ENCODE measurements at places on chromosomes 5 and 9. TPM values are rescaled to one million over a fixed set of nuclear protein-coding genes. Genes with fewer than 3 reads are reported as not detected.

DNA sequence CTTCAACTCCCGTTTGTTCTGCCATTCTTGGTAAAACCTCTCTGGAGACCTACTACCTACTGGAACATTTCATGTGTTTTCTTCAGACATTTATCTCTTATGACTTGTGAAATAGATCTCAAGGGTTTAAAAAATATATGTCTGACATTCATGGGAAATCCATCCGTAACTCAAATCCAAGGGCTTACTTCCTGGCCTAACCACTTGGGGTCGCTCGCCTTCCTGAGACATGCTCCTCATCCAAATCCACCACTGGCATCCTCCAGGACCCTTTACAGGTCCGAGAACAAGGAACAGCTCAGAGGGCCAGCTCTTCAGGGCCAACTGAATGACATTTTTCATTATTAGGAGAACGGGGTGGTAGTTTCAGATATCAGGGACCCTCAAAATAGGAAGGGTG, 235.1 kb upstream of the TUT7 start:
- H3K4me3 ChIP-seq = no peak overlapping the region
- no peak overlapping the region for H3K27ac ChIP-seq
- DNase-seq = no peak
- H3K4me1 ChIP-seq = no peaks in the 10 kb centered on the region
- no peaks in the 10 kb centered on the region for H3K27me3 ChIP-seq
- no peaks in the 10 kb centered on the region for H3K36me3 ChIP-seq

- no peaks in the 10 kb centered on the region for H3K36me3 ChIP-seq
- peak overlapping the region; percentile 95 for H3K27ac ChIP-seq
- no peaks in the 10 kb centered on the region for H3K27me3 ChIP-seq
- DNase-seq = peak; percentile 88
- peaks cover 4% of the 10 kb centered on the region for H3K4me1 ChIP-seq
Observed at GRCh38 chr5:138725153-138725817, 27.9 kb upstream of the CTNNA1 start.

GRCh38 chr5:152933056-152933455, 528.0 kb upstream of the NMUR2 start:
- no peak overlapping the region for H3K27ac ChIP-seq
- H3K4me1 ChIP-seq = no peaks in the 10 kb centered on the region
- no peak overlapping the region for H3K4me3 ChIP-seq

DNA sequence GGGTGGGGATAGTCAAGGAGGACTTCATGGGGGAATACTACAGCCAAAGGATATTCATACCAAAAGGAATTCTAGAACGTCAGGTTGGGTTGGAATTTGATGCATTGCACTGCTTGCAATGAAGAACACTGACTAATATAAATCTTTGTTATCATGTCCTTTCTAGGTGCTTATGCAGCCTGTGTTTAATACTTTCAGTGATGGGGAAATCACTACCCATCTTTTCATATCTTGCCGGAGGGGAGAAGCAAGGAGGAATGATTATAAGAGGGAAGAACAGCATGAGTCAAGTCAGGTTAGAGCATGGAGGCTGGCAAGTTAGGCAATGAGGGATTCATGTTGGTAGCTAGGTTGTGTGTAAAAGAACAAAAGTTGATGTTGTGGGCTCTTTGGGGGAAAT, 5.1 kb upstream of the CCDC69 start:
- no peak overlapping the region for H3K27ac ChIP-seq
- H3K27me3 ChIP-seq = no peaks in the 10 kb centered on the region
- H3K36me3 ChIP-seq = no peaks in the 10 kb centered on the region

GRCh38 chr5:72266862-72267261, 53.2 kb downstream of the MRPS27 start:
- H3K4me1 ChIP-seq = peaks cover 8% of the 10 kb centered on the region
- DNase-seq = no peak

DNA sequence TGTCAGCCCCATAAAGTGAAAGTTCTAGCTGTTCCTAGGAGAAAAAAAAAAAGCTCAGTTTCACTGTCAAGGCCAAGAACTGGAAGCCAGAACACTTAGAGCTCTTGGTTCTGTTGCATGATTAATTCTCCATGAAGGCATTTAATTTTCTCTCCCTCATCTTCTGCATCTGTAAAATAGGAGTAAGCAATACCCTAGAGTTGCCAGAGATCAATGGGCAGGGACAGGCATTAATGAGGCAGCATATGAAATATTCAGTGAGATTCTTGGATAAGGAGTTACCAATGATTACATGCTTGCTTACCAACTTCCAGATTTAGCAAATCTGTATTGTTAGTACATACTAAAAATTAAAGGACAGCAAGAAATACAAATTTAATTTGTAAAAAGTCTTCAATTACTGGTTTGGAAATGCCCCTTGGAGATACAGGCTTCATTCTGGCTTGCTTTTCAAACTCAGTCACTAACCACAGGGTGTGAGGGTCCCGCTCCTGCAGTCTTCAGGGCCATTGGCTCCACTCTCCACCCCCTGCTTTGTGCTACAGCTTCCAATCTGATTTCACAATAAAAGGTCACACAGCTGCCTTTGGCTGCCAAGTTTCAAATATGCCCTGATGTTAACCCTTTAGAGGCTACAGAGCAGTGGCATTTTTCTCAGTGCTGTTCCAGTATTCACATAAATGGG, 624.6 kb downstream of the BNC2 start:
- DNase-seq = no peak
- no peak overlapping the region for H3K27ac ChIP-seq
- H3K4me3 ChIP-seq = no peak overlapping the region

GRCh38 chr5:154977409-154977808, 36.1 kb upstream of the KIF4B start:
- H3K27me3 ChIP-seq = no peaks in the 10 kb centered on the region
- no peaks in the 10 kb centered on the region for H3K4me1 ChIP-seq
- DNase-seq = no peak
- no peaks in the 10 kb centered on the region for H3K36me3 ChIP-seq

DNA sequence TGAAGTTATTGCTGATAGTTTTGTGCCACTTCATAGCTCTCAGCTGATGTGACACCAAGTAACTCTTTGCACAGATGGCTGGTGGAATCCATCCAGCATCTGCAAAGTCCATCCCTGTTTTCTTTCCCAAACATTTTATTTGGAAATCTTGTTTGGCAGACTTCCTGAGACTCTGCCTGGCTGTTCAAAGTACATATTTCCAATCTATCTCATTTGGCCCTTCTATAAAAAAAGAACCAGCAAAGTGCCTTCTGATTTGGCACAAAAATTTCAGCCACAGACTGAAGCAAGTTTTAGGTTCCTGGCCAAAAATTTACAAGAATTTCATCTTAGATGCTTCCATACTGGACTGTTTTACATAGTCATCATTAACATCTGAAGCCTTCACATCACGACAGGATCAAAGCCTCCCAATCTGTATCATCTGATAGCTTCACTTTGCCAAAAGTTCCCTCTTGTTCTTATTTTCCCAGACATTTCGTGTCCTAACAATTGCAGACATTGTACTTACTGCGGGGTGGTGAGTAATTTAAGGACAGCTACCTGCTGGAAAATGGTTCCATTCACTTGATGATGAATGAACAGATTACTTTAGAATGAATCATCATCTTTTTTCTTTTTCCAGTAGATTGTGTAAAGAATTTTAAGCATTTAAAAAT, 377.3 kb downstream of the KIAA0825 start:
- H3K4me3 ChIP-seq = no peak overlapping the region
- H3K27ac ChIP-seq = no peak overlapping the region
- no peaks in the 10 kb centered on the region for H3K36me3 ChIP-seq
- H3K4me1 ChIP-seq = no peaks in the 10 kb centered on the region

DNA sequence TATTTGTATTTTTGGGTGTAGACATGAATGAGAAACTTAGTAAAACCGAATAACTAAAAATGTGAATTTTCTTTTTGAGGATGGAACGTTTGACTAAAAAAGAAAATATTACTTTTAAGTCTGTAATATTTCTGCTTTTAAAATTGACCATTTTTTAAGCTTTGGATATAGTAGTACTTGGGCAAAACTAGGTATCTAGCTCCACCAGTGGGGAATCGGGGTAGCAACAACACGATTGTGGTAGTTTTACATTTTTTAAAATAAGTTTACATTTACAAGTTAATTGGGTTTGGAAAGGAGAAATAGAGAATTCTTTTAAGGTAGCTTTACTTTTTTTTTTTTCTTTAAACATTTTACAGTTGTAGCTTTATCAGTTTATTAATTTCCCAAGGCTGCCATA, 154.4 kb downstream of the MAN2A1 start:
- H3K27me3 ChIP-seq = no peaks in the 10 kb centered on the region
- H3K4me3 ChIP-seq = no peak overlapping the region
- H3K4me1 ChIP-seq = no peaks in the 10 kb centered on the region
- DNase-seq = no peak
- H3K36me3 ChIP-seq = peaks cover 4% of the 10 kb centered on the region
- no peak overlapping the region for H3K27ac ChIP-seq

DNA sequence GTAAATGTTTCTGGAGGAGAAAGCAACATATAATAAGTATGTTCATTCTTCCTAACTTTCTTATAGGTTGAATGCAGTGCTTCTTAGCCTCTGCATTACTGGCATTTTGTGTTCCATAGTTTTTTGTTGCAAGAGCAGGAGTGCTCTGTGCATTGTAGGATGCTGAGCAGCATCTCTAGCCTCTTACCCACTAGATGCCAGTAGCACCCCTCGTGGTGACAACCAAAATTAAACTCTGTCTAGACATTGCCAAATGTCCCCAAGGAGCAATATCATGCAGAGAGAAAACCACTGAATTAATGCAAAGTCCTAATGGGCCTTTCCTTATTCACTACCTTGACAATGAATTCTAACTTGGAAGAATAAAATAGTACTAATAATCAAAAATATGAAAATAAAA, 147.0 kb downstream of the GLIS3 start:
- no peaks in the 10 kb centered on the region for H3K4me1 ChIP-seq
- DNase-seq = no peak
- no peaks in the 10 kb centered on the region for H3K36me3 ChIP-seq
- H3K27me3 ChIP-seq = no peaks in the 10 kb centered on the region
- H3K27ac ChIP-seq = no peak overlapping the region

GRCh38 chr5:178107756-178108310, 5.5 kb upstream of the N4BP3 start:
- H3K4me3 ChIP-seq = no peak overlapping the region
- DNase-seq = no peak
- peak overlapping the region; percentile 71 for H3K27ac ChIP-seq
- H3K36me3 ChIP-seq = no peaks in the 10 kb centered on the region

DNA sequence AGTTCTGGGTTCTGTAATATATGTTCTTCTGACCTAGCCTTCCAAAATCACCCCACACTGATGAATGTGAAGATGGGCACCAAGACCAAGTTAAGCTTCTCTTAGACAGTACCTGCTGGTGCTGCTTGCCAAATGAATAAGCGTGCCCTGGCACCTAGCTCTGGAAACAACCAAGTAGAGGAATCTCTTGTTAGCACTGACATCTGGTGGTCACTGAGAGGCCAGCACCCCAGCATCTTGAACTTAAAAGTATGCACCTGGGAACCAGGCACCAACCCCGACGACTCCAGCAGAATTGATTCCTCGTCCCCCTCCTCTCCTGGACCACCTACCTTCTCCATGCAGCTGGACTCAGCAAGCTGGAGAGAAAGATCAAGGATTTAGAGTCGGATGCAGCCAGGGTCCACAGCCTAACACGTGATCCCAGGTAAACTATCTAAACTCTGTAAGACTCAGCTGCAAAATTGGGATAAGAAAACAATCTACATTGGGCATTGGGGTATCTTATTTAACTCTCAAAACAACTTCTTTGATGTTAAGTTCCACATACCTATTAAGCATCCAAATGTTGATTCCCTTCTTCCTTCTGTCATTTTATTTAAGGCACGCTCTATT, 89.8 kb downstream of the SLC1A3 start:
- H3K27ac ChIP-seq = no peak overlapping the region
- no peaks in the 10 kb centered on the region for H3K36me3 ChIP-seq
- H3K4me1 ChIP-seq = no peaks in the 10 kb centered on the region
- no peaks in the 10 kb centered on the region for H3K27me3 ChIP-seq

DNA sequence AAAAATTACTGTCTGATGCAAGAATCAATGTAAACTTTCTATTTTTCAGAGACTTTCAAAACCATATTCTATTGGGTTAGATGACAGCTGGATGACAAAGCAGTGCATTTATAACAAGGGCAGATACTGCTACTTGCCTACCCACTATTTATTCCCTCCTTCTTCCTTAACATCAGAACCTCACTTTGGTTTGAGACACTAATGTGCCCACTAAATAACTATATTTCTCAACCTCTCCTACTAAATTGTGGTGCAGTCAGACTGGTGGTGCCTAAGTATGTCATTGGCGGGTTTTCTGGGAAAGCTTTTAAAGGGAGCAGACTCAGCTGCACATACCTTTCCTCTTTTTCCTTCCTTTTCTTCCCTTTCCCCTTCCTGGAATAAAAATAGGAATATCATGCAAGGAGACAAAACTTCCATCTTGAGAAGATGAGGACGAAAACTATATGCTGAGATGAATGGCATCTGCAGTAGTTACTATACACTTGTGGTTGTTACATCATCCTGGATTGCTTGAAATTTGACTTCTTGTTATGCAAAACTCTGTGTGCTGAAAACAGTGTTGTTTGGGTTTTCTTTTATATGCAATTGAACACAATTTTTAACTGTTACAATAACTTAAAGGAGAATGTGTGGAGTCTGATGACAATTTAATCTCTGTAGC, 43.8 kb downstream of the PRR16 start:
- H3K27ac ChIP-seq = no peak overlapping the region
- no peaks in the 10 kb centered on the region for H3K4me1 ChIP-seq
- no peak overlapping the region for H3K4me3 ChIP-seq
- H3K36me3 ChIP-seq = no peaks in the 10 kb centered on the region

- no peak overlapping the region for H3K4me3 ChIP-seq
- H3K27ac ChIP-seq = no peak overlapping the region
- no peaks in the 10 kb centered on the region for H3K27me3 ChIP-seq
Observed at GRCh38 chr5:81151546-81151945, 81.6 kb upstream of the CKMT2 start.

DNA sequence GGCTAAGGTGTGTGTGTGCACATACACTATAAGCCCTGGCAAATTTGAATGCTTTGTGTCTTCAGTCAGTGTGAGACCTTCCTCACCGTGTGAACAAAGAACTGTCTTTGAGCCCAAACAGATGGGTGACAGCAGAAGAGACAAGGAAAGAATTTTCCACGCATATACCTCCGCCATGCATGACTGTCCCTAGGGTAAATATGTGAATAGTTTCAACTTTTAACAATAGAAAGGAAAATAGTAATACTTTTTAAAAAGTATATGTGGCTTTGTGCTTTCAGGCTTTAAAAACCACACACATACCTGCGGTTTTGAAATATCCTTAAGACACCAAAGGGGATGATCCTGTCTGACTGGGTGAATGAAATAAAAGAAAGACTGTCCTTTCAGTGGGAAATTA, 438.6 kb upstream of the MPDZ start:
- H3K36me3 ChIP-seq = no peaks in the 10 kb centered on the region
- peaks cover 18% of the 10 kb centered on the region for H3K4me1 ChIP-seq
- no peak for DNase-seq
- no peak overlapping the region for H3K4me3 ChIP-seq
- no peaks in the 10 kb centered on the region for H3K27me3 ChIP-seq
- peak overlapping the region; percentile 62 for H3K27ac ChIP-seq

GBGT1 gene
- 15.0 TPM for total RNA-seq

PRRX2 gene
- total RNA-seq = 9.9 TPM

PFN3 gene
- total RNA-seq = not detected

TEK gene
- total RNA-seq = 15.2 TPM

TAF11L10 gene
- not detected for total RNA-seq

SPINK13 gene
- not detected for total RNA-seq

UAP1L1 gene
- total RNA-seq = 12.0 TPM

ADRA1B gene
- total RNA-seq = 2.9 TPM

GABBR2 gene
- total RNA-seq = not detected
